ENCODE measurements at places on chromosomes 3 and 15.

- ATAC-seq = no peak
Measured at GRCh38 chr3:67048067-67048714, 50.1 kb downstream of the KBTBD8 start.

GRCh38 chr15:86362555-86362954 is 282.9 kb downstream of the AGBL1 start:
- ATAC-seq = no peak

DNA sequence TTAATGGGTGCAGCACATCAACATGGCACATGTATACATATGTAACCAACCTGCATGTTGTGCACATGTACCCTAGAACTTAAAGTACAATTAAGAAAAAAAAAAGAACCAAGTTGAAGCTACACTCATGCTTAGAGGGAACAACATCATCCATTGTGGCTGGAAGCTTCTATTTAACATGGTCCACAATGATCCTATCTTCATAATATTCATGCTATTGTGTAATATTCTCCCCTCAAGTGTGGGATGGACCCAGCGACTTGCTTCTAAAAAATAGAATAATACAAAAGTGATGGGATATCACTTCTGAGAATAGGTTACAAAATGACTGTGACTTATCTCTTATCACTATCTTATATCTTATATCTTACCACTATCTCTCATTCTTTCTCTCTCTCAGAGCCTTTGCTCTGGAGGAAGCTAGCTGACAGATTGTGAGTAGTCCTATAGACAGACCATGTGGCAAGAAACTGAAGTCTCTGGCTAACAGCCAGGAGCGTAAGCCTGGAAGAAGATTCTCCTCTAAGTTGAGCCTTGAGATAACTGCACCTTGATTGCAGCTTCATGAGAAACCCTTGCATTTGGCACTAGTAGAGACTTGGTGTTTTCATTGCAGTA is 198.5 kb upstream of the MRPL3 start:
- no peak for ATAC-seq

- no peak for ATAC-seq
Measured at GRCh38 chr3:9955611-9956352, 3.6 kb upstream of the PRRT3 start.

DNA sequence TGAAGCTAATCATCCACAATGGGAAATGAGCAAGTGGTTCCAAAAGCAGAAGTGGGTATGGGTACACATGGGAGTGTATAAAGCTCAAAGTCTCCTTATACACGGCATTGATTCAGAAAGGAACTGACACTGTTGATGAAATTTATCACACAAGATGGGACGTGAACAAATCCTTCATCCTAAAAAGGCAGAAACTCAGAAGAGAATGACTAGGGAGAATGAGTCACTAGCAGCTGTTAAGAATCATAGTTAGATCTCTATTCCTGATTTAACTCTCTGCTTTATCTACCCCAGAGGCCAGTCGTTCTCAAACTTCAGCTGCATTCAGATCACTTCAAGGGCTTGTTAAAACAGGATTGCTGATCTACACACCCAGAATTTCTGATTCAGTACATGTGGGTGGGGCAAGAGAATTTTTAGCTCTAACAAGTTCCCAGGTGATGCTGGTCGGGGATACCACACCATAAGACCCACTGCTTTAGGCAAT is 97.7 kb upstream of the PHLDB2 start:
- ATAC-seq = peak; percentile 56

- no peak for ATAC-seq
Measured at GRCh38 chr3:197317250-197317963, 19.0 kb upstream of the DLG1 start.

- ATAC-seq = no peak
Measured at GRCh38 chr3:10012106-10012505, 14.1 kb upstream of the FANCD2 start.

DNA sequence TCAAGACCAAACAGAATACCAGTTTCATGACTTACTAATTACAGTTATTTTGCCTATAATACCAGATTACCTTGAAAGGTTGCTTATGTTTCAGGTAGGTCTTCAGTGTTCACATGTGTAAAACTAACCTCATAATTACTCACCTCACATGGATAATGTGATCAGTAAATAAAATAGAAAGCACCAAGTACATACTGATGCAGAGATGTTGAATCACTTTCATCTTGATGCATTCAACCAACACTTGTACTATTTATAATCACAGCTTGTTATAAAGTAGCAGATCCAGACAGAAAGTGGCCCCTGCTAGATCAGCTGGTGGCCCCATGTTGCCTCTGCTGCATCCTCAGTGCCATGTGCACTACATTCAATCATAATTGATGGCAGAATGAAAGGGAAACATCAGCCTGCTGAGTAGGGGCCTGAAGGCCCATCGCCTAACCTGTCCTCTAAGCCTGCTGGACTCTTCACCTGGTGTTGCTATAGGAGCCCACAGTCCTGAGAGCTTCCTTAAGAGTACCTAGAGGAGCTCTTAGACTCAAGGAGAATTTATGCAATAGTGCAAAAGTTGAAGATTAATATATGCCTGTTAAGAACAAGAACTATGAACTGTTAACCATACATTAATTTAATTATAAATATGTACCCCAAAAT is 154.3 kb downstream of the PLCL2 start:
- no peak for ATAC-seq

- ATAC-seq = peak; percentile 85
Measured at GRCh38 chr3:12501360-12502020, 17.2 kb downstream of the TSEN2 start.

GRCh38 chr3:143445118-143445517 is 325.5 kb downstream of the CHST2 start:
- ATAC-seq = no peak

DNA sequence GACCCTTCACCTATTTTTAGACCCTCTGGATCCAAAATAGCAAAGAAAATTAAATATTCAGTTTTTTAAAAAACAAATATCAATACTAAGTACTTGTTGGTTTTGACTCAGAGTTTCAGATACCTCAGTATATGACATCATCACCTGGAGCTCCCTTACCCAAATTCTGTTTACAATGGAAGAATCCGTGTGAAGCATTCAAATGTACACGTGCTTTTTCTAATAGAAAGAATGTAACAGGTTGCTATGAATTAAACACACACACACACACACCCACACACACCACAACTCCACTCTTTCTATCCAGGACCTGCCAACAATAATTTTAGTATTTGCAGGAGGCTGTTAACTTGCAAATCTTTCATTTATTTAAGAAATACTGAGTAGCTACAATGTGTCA is 221.8 kb downstream of the THRB start:
- no peak for ATAC-seq

- no peak for ATAC-seq
Measured at GRCh38 chr3:55017876-55018275, 90.0 kb upstream of the LRTM1 start.

DNA sequence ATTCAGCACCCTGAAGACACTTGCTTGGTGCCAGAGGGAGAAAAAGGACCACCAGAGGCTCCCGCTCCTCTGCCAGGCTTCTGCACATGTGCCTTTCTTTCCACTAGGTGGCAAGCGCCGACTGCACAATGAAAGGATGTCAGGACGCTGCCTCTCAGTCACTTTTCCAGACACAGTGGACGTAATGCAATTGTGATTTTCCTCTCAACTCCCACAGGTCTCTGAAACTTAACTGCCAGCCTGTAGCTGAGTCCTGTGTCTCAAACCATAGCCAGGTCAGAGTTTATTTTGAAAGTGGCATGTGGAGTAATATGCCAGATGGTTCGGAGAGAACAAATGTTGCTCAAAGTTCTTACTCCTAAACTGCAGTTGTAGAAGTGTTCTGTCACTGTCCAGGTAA is 162.9 kb downstream of the ITPR1 start:
- ATAC-seq = peak; percentile 80

DNA sequence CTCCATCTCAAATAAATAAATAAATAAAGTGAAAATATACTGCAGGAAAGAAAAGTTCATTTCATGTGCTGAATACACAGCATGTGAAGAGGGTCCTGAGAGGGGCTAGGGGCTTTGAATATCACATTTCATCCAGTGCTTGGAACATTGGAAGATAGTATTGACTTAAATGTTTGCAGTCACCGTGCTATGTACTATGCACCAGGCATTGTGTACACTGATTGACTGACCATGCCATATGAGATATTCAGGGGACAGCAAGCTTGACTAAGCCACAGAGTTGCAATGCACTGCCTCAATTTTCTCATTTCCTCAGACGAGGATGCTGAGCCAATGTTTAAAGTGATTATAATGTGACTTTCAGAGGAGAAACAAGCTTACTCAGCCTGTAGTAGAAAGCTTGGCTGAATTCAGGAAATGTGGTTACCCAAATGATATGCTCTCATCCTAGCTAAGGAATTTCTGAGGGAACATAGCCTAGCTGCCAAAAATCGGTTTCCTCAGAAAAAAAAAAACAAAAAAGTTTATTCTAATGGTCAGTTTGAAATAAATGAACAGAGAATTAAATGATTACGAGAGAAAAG is 557.9 kb downstream of the FGF12 start:
- no peak for ATAC-seq

- ATAC-seq = no peak
Measured at GRCh38 chr3:335240-335639, 138.7 kb downstream of the CHL1 start.

DNA sequence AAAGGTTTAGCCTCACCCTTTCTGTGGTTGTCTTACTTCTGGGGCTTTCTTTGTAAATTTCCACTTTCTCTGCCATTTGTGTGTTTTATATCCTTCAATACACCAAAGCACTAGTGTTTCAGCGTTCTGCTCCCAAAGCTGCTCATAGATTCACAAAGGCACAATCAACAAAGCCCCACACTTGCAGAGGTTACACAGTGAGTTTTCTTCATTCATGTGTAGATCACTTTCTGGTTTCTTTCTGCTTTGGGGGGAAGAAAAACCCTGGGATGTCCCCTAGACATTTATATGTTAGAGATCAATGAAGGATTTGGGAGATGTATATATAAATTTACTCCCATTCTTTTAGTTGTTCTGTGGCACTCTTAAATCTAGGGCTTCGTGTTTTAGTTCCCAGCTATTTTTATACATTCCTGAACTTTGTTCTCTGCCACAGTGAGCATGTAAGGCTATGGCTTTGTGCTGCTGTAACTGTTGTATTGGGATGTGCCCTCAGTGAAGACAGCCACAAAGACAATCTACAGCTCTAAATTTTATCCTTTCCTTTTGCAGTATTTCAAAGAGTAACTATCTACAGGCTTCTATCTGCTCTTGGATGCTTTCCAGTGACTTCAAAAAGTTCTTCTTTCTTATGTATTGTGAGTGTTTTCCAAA is 636.5 kb downstream of the ZBBX start:
- no peak for ATAC-seq
